ENCODE measurements at places on chromosomes 3 and 15.

DNA sequence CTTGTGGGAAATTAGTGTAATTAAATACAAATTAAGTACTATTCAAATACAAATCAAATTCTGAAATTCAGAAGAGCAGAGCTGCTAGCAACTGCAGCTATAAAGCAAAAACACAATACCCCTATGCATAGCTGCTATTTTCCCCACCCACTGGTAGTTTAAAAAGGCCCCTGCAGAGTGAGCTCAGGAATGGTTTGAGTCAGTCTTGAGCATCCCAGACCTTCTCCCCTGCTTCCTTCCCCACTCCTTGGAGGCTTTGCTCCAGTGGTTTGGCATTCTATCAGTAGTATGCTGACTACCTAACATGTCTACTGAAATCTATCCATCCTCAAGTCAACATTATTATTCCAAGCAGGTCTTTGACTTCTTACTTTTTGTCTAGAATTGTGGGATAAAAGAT, 53.0 kb downstream of the EFHB start:
- no peak for ATAC-seq

- ATAC-seq, result no peak
Measured at GRCh38 chr3:122843604-122844003, 48.7 kb downstream of the SLC49A4 start.

- ATAC-seq, result no peak
Measured at GRCh38 chr3:100656945-100657344, 47.5 kb downstream of the ADGRG7 start.

- no peak for ATAC-seq
Measured at GRCh38 chr3:49119439-49119838, 1.2 kb downstream of the USP19 start.

GRCh38 chr15:67911727-67912126, 71.9 kb upstream of the RNU6-1 start:
- ATAC-seq, result no peak
